ENCODE measurements at places on chromosomes 2 and 18.

DNA sequence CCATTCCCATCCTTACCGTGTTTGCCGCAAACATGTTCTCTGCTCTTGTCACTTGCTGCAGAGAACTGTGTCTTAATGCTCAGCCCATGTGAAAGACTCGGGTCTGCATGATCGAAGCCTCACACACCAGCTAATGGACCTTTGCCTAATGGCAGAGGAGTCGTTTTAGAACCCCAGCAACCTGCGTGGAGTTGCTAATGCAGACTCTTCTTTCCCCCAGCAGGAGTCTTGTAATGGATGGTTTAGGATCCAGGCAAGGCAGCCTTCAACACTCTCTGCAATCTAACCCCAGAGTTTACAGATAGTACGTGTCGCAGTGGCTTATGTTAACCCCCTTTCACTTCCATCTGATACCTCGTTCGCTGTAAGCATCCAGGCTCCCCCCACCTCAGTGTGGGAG lies 316.4 kb downstream of the AGAP1 start:
- no peak for DNase-seq

DNA sequence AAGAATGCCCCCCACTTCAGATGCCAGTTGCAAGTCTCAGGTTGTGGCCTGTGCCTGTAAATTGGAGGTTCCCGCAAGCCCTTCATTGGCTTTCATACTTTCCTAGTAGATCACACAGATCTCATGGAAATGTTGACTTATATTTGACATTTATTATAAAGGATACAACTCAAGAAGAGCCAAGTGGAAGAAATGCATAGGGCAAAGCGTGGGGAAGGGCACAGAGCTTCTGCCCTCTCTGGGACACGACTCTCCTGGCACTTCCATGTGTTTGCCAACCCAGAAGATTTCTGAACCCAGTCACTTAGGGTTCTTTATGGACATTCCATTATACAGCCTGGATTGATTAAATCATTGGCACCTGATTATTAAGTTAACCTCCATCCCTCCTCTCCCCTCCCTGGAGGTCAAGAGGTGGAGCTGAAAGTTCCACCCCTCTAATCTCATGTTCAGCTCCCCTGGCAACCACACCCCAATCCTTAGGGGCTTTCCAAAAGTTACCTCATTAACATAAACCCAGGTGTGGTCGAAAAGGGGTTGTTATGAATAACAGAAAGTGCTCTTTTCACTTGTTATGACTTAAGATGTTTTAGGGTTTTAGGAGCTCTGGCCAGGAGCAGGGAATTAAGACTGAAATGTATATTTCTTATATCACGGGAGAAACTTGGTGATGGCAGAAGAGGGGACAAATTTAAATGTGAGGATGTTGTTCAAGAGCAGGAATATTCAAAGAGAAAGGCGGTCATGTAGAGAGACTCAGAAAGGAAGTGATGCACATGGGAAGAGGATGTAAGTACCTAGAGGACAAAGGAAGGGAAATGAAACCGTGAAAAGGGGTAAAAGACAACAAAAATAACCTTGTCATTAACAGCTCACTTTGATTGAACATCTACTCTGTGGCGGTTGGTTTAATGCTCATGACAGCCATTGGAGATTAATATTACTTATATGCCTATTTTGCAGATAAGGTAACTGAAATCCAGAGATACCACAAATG lies 31.8 kb downstream of the SP100 start:
- DNase-seq = no peak

- no peak for DNase-seq
These were observed 26.1 kb downstream of the CDC42EP3 start for GRCh38 chr2:37645362-37645761.

DNA sequence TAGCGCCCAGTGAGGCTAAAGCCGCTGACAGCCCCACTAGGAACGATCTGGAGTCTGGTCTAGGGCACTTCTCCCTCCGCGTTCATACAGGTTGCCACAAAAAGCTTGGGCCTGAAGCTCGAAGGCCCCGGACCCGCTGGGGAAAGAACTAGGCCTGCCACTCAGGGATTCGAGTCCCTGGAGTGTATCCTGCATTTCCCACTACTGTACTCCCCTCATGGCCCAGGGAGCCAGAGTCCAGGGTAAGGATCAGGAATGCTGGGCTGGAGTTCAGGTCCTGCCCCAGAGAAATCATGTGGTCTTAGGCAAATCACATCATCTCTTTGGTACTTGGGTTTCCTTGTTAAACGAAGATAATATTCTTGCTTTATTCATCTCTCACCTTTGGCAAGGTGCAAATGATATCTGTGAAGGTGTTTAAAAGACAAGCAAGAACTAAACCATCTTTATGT lies 1.4 kb upstream of the ZFP36L2 start:
- DNase-seq = no peak

GRCh38 chr18:49811151-49811938 lies 2.0 kb downstream of the ACAA2 start:
- DNase-seq = no peak

- DNase-seq = no peak
These were observed 21.4 kb upstream of the MGAT5 start for GRCh38 chr2:134232461-134232860.

DNA sequence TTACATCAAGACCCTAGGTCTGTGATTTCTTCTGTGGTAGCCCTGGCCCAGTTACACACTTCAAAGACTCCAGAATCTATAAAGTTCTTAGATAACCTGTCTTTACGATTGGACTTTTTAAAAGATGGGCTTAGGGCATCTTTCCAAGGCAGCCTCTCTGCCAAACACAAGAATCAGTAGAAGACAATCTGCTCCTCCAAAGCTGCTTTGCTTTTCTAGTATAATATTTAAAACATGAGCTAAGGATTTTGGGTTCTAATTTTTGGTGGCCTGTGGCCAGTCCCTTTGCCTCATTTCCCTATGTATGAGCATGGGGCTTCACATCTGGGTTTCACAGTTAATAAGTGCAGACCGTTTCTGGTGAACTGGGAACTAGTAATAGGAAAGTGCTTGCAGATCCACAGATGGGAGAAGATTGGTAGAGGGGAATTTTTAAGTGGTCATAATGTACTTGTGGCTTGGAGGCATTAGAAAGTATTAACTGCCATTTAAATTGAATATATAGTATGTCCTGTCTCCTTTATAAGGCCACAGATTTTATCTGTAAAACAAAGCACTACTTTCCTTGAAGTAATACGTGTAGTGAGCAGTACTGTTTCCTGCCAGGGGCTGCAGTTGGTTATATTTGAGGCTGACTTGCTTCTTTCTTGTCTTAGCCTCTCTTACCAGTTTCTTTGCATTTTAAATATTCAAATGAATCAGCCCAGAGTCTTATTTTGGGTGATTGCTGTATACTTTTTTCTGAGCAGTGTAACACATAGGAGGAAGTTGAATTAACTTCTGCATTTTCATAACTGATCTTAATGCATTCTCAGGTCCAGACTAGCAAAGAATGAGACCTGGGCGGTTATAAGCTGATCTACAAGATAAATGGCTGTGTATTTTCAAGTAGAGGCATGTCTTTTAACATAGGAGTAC lies 1.5 kb downstream of the ARPC2 start:
- no peak for DNase-seq

DNA sequence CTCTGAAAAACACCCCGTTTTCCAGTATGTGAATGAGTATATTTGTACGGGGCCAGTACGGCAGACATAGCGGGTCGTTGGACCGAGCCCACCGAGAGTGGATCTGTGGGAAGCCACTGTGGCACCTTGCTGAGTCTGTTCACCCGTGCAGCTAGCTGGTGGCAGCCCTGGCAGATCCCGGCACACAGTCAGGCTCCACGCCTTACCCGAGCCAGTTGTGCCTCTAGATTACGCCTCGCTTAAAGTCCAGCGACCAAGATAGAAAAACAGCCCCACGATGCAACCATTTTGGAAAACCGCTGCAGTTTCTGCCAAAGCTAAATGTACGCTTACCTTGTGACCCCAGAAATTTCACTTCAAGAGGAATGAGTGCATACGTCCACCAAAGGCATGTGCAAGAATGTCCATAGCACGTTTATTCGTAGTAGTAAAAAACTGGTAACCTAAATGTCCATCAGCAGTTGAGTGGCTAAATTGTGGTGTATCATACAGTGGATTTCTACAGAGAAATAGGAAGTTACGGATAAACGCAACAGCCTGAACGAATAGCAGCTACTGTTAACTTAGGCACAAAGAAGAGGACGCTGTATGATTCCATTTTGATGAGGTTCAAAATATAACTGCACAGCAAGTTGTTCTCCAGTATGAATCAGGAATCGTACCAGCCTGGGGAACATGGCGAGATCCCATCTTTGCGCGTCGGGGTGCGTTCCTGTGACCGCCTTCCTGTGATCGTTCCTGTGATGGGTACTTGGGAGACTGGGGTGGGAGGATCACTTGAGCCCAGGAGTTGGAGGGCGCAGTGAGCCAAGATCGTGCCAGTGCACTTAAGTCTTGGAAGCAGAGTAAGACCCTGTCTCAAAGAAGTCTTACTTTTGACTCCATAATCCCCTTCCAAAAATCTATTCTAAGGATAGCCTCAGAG lies 688 bp upstream of the WDR33 start:
- no peak for DNase-seq

- DNase-seq = peak; percentile 48
These were observed 1.2 kb downstream of the ZFP36L2 start for GRCh38 chr2:43225093-43225787.

DNA sequence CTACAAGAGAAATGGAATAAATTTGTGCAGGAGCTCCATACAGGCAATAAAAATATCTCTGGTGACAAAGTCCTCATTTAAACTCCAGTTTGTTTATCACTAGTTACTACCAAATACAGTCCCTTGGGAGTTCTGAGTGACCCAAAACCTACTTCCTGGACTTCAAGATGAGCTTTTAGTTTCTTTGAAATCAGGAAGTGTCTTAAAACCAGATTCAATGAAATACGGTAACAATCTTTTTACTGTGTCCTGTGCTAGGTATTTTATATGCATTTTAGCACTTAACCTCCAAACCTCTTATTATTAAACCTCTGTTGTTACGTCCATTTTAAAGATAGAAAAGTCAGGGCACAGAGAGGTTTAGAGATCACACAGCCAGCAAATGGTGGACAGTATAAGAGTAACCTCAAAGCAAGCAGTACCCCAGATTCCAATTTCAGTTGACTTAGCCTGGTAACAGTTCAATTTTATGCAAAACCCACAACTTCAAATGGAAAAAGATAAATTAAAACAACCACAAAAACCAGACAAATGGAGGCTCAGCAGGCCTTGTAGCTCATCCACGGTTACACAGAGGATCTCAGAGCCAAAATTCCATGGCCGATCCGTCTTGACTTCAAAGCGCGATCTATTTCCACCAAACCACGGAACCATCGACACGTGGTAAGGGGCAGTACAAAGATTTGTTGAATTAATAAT lies 1.3 kb upstream of the KCMF1 start:
- no peak for DNase-seq

GRCh38 chr2:69827796-69828540 lies 1.5 kb upstream of the GMCL1 start:
- no peak for DNase-seq

- DNase-seq = no peak
These were observed 45.4 kb upstream of the CCDC150 start for GRCh38 chr2:196594158-196594557.

DNA sequence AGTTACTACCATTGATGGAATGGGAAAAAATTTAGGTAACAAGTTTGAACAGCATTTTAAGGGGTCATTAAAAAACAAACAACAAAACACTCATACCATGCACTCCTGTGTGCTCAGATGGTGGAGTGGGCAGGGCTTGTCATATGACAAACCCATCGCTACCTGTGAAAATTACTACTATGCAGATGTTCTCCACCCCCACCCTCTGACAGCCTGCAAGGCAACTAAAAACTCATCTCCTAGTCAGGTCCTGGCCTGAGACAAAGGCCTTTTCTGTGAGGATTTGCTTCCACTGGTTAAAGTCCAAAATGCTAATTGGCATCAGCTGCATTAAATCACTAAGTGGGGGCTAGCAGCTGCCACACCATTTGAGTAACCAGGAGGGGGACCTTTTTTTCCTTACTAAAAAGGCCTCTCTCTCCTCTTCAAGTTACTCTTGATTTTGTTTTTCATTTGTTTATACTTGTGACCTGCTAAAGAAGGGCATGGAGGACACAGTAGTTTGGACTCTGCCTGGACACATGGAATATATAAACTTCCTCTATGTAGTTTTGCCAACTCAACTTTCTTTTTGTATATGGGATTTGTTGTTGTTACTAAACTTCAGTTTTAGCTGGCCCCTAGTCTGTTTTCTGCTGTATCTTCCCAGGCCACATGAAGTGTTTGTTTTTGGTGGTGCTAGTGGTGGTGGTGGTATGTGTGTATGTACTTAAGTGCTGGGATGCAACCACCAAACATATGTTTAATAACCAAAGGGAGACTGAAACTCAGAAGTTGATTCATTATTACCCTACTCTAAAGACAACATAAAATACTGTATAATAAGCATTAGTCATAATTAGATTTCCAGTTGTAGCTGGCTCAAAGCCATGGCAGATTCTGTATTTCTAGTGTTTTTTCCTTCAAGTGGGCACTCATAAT lies 121.3 kb downstream of the MAP4K4 start:
- no peak for DNase-seq

DNA sequence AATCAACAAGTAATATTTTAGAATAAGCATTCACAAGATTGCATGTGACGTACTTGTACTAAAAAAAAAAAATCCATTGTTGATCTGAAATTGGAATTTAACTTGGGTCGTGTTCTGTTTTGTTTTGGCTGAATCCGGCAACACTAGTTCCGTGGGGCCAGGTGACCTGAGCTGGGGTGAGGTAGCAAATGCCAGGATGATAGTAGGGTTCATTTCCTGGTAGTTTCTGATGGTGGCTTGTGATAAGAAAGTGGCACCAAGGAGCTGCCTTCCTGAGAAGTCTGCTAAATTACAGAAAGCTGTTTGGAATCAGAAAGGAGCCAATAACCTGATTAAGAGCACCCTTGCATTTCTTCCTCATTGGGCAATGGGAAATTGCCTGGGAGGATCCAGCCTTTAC lies 126.4 kb upstream of the DLX2 start:
- no peak for DNase-seq

GRCh38 chr18:78721238-78721875 lies 258.3 kb upstream of the SALL3 start:
- DNase-seq = no peak

DNA sequence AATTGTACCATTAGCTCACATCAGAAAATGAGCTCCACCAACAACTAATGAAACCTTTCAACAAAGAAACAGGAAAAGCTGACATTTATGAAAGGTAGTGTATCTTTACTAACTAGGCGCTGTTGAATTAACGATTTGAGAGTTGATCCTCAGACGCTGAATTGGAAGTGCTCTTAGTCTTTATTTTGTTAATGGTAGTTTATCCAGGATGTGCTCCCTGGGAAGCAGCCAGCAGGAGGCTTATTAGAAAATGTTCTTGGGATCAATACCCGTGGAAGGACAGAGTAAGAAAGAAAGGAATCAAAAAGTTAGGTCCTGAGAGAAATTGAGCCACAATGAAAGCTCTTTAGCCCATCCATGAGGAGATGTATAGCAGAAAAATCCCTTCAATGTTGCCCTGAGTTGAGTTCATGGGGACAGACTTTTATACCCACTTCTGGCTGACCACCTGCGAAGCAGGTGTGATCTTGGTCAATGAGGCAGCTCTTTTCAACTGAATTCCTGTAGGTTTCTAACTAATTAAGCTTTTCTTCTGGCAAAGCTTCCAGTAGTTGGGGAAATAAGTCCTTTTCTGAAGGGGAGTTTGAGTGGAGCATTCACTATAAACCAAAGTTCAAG lies 492.6 kb upstream of the REG3G start:
- no peak for DNase-seq
